ENCODE measurements at places on chromosomes 1 and 21.

- no peak for DNase-seq
These were observed 90.9 kb downstream of the LRRC8C start for GRCh38 chr1:89723863-89724262.

DNA sequence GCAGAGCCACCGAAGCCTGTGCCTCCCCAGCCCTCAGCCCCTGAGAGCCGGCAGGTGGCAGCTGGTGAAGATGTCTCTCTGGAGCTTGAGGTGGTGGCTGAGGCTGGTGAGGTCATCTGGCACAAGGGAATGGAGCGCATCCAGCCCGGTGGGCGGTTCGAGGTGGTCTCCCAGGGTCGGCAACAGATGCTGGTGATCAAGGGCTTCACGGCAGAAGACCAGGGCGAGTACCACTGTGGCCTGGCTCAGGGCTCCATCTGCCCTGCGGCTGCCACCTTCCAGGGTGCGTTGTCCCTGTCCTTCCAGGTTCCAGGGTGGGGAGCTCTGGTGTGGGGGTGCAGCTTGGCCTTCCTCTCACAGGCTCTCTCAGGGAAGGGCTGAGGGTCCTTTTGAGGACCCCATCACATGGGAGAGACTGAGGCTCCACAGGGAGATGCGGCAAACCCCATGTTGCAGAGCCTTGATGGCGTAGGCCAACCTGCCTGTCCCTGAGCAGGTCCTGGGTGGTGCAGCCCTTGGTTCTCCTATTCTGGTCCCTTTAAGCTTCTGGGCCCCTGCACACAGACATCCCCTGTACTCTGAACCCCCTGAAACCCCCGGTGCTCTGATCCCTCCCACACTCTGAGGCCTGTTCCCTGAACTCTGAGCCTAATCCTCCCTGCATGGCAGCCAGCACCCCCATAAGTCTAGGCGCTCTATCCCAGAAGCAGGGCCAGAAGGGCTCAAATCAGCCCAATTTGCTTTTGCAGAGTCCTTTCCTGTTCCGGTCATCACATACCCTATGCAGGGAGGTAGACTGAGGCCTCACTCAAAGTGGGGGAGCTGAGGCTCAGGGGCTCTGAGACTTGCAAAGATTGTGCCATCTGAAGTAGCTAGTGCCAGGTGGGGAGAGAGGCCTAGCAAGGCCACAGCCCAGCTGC lies 88.5 kb downstream of the TRIM11 start:
- DNase-seq = no peak

- DNase-seq = no peak
These were observed 123.9 kb upstream of the TMPRSS2 start for GRCh38 chr21:41631564-41632461.

GRCh38 chr1:41895552-41895951 lies 23.2 kb downstream of the HIVEP3 start:
- no peak for DNase-seq

DNA sequence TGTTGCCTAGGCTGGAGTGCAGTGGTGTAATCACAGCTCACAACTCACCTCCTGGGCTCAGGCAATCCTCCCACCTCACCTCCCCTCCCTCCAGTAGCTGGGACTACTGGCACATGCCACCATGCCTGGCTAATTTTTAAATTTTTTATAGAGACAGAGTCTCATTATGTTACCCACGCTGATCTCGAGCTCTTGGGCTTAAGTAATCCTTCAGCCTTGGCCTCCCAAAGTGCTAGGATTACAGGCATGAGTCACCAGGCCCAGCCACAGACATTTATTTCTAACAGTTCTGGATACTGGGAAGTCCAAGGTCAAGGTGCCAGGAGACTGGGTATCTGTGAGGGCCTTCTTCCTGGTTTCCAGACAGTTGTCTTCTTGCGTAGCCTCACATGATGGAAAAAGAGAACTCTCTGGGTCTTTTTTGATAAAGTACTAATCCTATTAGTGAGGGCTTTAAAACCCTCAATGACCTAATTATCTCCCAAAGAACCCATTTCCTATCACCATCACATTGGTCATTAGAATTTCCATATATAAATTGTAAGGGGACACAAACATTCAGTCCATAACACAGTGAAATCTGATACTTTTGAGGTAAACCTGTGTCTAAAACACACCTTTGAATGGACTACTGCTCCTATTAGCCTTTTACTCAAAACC lies 67.9 kb downstream of the PHACTR4 start:
- no peak for DNase-seq

DNA sequence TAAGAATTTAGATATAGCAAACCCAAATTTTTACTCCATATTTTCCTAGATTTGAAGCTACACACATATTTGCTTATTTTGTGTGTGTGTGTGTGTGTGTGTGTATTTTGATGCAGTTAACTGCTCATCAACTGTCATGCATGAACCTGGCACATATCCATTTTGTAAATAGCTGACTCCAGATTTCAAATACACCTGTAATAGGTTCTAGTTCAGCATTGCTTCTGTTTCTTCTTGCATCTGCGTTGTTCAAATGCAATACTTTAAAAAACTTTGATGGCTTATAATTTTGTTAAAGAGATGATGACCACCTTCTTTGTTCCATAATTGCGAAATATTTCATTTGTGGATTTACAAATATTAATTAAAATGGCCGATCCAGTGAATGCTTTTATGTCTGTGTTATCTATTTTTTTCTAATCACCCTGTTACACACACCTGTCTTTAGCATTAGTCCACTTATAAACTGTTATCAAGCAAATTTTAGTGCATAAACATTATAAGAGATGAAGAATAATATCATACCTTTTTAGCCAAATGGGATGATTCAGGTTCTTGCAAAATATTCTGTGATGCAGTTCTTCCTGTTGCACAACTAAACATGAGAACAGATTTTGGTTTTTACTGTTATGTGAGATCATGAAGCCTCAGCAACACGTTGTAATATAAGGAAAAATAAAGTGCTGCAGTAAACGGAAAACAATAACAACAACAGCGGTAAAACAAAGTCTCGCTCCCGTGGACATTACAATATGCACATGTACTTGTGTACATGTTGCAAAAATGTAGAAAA lies 12.7 kb upstream of the S100A11 start:
- DNase-seq = no peak

GRCh38 chr1:114235960-114236359 lies 82.3 kb upstream of the SYT6 start:
- DNase-seq = no peak

GRCh38 chr1:67832737-67833601 lies at the start of gene GNG12:
Gene GNG12, minus strand, starts transcription at chr1:67833467. Its CDS starts 125,781 bp downstream, at chr1:67707686.
- DNase-seq = no peak

- no peak for DNase-seq
These were observed 128.2 kb upstream of the KIAA0040 start for GRCh38 chr1:175320804-175321203.

GRCh38 chr1:160607011-160607671 lies 27.8 kb upstream of the CD84 start:
- DNase-seq = peak; percentile 34

GRCh38 chr1:151963288-151963687 lies 30.4 kb downstream of the S100A10 start:
- DNase-seq = no peak

DNA sequence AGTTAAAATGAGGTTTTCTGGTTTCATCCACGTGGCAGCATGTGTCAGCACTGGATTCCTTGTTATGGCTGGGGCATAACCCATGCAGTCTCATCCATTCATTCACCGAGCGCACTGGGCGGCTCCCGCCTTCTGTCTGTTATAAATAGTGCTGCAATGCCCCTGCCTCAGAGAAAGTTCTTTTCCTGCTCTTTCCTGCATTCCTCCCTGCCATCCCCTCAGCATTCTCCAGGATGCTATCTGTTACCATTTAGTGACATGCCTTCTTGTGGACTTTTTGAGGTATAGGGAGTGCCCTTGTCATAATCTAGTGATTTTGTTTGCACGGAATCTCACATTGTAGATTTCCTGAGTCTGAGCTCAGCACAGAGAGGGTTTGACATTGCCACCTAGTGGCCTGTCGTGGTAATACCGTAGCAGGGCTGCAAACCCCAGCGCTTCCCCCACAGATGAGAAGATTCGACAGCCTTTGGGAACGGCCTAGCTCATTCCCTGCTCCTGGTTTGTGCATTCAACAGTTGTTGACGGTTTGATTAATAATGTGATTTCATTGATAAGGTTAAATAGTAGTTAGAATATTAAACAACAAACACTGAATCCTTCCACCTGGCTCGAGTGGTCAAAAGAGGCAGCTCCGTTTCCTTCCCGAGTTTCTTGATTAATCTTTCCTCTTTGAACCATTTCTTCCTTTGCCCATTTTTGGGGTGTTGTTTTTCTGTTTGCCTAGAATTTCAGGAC lies 46.3 kb downstream of the UMODL1 start:
- DNase-seq = peak; percentile 83

- no peak for DNase-seq
These were observed 81.8 kb downstream of the KIF1B start for GRCh38 chr1:10292188-10292587.

DNA sequence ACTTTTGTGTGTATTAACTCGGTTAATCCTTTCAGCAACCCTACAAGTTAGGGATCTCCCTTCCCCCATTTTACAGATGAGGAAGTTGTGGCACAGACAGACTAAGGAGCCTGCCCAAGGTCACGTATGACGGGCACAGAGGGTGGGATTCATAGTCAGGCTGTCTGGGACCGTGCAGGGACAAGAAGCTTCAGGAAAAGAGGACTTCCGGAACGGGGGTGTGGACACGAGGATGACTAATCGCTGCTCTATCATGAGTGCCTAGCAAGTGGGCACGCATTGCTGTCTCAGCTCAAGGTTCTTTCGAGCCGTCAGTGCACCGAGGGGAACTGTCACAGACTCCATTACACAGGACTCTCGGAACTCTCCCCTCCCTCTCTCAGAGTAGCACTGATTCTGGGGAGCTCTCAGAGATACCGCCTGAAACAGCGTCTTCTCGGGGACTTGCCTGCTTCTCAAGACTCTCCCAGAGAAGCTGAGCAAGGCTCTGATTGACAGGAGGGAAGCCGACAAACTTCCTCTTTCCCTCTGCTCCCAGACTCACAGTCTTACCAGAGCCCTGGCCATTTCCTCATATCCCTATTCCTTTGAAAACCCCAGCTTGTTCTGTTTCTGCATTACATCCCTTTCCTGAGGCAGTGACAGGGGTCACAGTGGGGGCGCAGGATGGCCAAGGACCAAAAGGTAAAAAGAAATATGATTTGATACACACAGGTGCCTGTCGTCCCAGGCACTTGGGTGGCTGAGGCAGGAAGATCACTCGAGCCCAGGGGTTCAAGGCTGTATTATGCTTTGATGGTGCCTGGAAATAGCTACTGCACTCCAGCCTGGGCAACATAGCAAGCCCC lies 14.4 kb downstream of the FHAD1 start:
- DNase-seq = no peak

DNA sequence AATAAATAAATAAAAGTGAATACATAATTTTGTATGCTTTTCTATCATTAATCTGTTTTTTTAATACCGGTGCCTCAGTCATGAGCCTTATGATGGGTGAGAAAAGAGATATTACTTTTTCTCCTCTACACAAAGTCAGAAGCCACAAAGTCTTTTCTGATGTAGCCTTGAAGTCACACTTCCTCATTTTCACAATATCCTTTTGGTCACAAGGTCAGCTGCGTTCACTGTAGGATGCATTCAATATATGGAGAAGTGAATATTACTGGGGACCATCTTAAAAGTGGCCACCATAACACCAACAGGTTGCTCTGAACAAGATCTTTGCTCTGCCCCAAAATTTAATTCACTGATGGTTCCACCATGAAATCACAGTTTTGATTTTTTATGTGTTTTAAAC lies 83.3 kb upstream of the TNR start:
- no peak for DNase-seq

DNA sequence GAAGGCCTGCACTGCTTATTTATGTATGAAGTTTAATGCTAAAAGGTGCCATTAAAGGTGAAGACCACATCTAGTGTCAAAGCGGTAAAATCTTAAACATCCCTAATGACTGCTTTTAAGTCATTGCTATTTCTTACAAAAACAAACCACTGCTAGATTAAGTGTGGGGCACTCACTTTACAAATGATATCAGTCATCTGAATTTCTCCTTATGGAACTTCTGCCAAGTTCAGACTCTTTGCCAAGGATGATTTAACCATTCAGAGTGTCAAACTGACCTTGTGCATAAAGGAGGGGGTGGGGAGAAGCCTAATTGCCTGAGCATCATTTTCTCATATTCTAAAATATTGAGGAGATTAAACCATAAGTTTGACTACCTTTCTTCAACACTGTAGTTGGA lies 271.5 kb downstream of the TGFB2 start:
- DNase-seq = no peak

- DNase-seq = no peak
These were observed 8.3 kb upstream of the LGALS8 start for GRCh38 chr1:236515443-236515958.

DNA sequence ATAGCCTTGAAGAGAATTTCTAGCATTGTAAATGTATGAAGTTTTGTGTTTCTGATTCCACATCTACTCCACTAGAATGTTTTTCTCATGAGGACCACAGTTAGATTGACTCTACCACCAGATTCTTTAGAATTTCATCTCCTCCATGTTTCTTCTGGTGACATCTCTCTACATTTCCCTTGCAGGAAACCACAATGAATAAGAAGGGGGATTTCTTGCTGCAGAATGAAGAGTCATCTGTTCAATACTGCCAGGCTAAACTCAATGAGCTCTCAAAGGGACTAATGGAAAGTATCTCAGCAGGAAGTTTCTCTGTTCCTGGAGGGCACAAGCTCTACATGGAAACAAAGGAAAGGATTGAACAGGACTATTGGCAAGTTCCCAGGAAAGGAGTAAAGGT lies 18.6 kb downstream of the GBP6 start:
- DNase-seq = no peak

DNA sequence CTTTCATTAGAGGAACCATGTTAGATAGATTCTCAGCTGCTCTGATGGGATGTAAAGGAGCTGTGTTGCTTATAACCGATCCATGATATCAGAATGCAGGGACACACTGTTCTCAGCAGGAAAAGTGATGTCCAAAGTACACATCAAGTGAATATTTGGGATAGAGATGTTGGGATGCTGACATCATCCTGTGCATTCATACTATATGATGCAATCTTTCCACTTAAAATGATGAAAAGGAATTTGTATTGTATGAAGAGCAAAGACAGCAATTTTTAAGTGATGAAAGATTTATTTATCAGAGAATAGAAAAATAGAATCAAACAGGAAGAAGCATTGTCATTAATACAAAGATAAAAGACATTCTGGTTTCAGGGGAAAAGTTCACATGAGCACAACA lies 110.1 kb downstream of the ERG start:
- no peak for DNase-seq

- DNase-seq = no peak
These were observed 163.0 kb downstream of the ZSCAN20 start for GRCh38 chr1:33635336-33636012.
